D341Med (cell line): ENCODE measurements at places on chromosomes 7 and 10.

- DNase-seq: no peak
Observed at GRCh38 chr7:143252006-143252405, 11.2 kb upstream of the GSTK1 start.

DNA sequence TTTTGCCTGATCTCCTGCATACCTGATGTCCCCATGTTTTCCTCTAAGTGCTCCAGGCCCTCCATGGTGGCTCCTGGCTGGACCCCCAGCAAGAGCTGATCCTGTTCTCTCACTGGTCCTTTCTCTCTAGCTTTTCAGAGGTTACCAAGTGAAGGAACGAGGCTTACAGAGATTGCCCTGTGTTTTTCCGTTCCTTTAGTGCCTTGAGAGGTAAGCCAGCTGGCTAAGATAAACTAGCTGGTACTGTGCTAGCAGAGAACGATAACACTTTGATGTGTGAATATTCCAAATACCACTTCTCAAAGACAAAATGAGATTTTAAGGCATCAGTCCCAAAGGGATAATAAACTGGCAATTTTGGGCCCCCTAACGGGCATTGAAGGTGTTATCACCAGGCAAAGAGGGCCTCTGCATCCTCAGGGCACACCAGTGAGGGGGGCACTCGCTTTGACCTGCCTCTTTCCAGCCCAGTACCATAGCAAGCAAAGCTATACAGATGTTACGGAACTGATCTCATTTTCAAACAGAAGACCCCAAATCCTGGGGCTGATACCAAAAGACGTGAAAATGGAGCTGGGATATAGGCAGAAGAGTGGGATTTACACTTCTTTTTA lies 8.4 kb upstream of the CCNY start:
- no peak for DNase-seq

GRCh38 chr7:78489476-78490240 lies 691.1 kb downstream of the PHTF2 start:
- DNase-seq: no peak

DNA sequence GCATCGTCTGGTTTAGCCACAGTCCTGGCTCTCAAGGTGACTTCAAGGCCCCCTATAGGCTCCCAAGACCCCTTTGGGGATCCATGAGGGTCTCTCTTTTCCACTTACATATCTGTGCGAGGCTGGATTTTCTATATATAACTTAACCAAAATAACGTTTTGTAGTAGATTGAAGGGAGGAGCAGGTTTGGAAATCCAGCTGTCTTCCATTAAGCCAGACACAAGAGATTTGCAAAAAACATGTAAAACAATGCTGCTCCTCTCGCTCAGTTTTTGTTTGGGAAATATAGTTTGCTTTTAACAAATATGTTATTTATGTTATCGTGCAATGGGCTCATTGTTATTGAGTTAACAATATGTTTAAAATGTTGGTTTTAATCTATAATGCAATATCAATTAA lies 811.2 kb downstream of the TYW1 start:
- no peak for DNase-seq

- DNase-seq: no peak
Observed at GRCh38 chr10:11227103-11227502, 209.4 kb downstream of the CELF2 start.

- DNase-seq: no peak
Observed at GRCh38 chr7:48085942-48086341, 3.1 kb upstream of the UPP1 start.
